ENCODE measurements at places on chromosomes 3 and 15.
A peak's percentile ranks its signal among the peaks of the same experiment; 100 is the strongest.

GRCh38 chr3:53702776-53703530, 143.3 kb downstream of the CHDH start:
- DNase-seq = peak; percentile 44

DNA sequence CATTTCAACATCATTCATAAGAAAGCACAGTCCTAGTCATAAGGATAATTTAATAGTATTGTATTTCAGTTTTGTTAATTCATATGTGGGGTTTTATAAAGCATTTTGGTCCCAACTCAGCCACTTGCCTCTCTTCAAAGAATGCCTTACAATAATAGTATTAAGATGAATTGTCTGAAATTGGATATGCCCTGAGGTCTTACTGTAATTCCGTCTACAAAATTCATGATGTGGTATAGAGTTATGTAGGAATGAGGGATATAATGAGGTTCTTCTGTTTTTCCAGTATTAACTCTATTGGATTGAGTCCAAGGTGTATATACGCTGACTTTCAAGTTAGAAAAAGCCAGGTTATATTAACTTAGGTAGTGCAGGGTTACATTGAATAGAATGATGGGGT, 177.0 kb downstream of the GOLIM4 start:
- no peak for DNase-seq

DNA sequence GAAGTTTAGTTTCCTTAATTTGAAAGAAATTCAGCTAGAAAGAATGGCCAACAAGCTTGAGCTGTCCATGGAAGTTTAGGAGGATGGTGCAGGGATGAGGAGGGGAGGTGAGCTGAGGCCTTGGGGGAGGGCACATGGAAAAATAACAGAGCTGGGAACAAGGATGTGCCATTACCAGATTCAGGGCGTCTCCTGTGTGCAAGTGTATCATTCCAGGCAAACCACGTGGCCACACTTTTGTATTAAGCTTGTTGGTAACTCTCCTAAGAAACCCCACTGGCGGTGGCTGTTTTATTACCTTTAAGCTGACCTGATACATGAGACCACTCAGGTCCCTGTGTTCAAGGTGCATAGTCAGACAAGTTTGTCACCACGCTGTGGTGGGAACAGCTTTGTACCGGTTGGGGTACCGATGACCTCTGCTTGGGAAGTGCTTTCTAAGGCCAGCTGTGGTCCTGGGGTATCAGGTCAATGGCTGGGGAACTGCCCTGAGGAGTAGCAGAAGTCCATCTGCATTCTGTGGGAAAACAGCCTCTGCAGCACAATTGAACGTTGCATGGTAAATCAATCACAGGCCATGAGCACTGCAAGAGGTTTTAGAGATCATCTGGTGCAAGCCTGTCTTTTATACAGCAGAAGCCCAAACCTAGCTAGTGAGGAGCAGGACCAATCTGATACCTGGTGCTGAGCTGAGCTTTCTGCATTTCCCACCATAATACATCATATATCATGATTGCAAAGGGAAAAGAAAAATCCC, 235.5 kb downstream of the THSD4 start:
- no peak for DNase-seq

- DNase-seq = no peak
Observed at GRCh38 chr3:156816091-156816793, 9.9 kb upstream of the LEKR1 start.

GRCh38 chr3:143859465-143860203, 11.4 kb upstream of the SLC9A9 start:
- DNase-seq = no peak

- no peak for DNase-seq
Observed at GRCh38 chr3:52986938-52987337, 58.9 kb downstream of the SFMBT1 start.

All from type B pancreatic cell (in vitro differentiated cells).